CD4-positive, alpha-beta T cell (primary cell): ENCODE measurements at places on chromosomes 5 and 9.

DNA sequence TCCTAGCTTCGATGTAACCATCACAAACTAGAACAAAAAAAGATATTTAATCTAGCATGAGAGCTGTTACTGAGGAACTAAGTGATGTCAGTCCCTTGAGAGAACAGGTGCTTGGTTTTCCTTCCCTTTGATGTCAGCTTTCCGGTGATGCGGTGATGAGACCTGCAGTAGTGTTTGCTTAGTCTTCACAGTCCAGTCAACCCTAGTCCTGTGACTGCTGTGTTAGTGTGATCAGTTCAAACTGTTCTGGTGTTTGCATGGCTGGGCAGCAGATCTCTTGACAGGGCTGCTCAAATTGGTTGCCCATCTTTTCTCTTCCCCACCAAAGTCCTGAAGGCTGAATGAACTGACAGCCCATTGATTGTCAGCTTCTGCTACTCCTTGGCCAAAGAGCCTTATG, 608.6 kb upstream of the DAB2 start:
- peak; percentile 1 for DNase-seq

- DNase-seq = no peak
These were observed at the start of gene GARNL3 for GRCh38 chr9:127264462-127265219. GARNL3 (plus strand) TSS chr9:127264774; CDS start chr9:127264878, 104 bp downstream.

DNA sequence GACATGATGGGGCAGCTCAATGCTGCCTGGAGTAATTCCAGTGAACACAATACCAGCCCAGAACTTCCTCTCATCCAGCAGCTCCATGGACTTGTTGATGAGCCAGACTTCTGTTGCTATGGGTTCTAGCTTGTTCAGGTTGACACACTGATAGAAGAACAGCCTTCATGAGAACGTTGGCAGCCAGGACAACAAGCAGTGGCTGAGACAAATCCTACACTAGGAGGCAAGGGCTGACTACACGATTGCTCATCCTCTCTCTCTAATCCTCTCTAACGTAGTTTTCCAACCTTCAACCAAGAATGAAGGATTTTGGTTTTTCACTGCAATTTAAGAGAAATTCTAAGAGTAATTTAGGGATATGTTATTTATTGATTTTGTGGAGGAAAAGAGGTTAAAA, 67.8 kb downstream of the NIPSNAP3B start:
- no peak for DNase-seq

- peak; percentile 55 for DNase-seq
These were observed 49.9 kb upstream of the GARNL3 start for GRCh38 chr9:127214421-127215267.

DNA sequence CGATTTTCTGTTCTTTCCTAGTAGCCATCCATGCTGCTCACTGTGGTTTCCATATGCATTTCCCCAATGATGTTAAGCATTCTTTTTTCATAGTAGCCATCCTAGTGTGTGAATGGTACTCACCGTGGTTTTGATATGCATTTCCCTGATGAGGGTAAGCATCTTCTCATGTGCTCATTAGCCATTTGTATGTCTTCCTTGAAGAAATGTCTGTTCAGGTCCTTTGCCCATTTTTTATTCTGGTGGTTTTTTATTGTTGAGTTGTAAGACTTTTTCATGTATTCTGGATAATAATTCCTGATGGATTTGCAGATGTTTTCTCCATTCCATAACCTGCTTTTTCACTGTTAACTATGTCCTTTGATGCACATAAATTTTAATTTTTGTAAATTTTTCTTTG, 108.0 kb downstream of the EHMT1 start:
- no peak for DNase-seq

DNA sequence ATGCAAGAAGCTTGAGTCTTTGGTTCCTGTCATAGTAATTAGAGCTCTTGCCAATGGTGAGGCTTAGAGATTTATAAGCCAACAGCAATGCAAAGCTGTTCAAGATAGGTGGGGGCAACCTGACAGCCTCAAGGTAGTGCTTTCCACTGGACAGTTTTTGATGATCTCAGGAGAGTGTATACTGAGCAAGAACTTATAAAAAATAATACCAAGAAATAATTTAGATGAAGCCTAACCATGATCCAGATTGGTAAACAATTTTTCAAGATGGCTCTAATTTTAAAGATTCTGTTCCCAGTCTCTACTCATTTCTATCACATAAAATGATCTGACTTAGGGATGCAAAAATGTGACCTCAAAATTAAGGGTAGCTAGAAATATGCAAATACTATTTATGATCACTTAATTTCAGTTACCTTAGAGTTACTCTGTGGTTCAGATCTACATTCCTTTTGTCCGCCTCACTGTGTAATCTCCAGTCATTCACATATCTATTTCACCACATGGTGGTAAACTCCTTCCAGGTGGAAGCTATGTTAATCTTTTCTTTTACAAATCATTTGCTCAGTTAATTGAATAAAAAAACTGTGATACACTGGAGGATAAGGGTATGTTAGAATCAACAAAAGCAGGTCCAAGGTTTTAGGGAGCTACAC, 1228.0 kb upstream of the C9orf72 start:
- no peak for DNase-seq

GRCh38 chr5:142613271-142613671, 72.6 kb downstream of the FGF1 start:
- DNase-seq = no peak

DNA sequence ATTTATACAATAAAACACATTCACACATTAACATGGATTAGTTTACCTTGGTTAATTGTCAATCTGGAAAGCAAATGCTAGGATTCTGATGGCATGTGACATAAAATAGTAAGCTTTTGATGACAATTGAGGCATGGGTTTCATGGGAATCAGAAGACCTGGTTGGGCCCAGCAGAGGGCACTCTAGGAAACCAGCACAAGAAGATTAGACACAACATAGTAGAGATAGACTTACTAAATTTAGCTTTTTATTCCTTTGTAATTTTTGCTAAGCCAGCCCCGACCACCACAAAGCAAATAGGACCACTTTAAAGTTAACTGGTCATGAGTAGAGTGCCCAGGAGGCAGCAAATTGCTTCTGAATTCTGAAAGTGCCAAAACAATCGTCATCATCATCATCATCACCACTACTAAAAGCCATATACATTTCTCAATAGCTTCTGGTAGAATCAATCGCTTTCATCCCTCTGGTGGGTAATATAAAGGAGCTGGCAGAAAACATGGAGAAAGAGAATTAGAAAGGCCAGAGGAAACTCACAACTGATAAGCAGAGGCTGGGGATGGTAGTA, 163.2 kb downstream of the ARRDC3 start:
- peak; percentile 17 for DNase-seq

- no peak for DNase-seq
These were observed 165.5 kb upstream of the NFIL3 start for GRCh38 chr9:91589101-91589553.

- DNase-seq = no peak
These were observed 101.8 kb downstream of the CDK5RAP2 start for GRCh38 chr9:120478208-120478607.

- no peak for DNase-seq
These were observed 196.6 kb upstream of the RAD23B start for GRCh38 chr9:107086460-107086859.

- no peak for DNase-seq
These were observed 185.0 kb downstream of the NR2F1-AS1 start for GRCh38 chr5:93395971-93396379.

DNA sequence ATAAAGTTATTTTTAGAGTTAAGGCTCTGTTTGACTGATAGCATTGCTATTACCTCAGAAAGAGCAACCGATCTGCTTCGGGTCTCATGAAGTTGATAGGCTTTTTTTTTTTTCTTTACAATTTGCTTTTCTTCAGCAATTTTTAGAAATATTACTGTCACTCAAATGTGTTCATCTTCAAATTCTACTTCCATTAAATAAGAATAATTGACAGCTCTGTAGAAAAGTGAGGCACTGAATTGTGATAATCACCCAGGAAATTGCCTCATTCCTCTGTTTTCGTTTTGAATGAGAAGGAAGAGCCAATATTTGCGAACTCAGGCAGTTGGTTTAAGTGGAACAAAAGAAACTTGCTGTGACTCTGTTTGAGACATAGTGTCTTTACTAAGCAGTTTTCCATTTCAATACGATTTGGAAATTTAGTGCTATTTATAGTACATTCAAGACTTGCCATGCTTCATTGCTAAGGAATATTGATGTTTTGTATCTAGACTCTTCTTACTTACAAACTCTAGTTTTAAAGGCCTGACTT, 700.5 kb upstream of the CDH10 start:
- no peak for DNase-seq

- no peak for DNase-seq
These were observed 183.9 kb downstream of the GRIA1 start for GRCh38 chr5:153674356-153674755.
